GM04504 (cell line): ENCODE measurements at places on chromosomes 12 and 14.

GRCh38 chr14:104871656-104872468, 6.8 kb downstream of the CEP170B start:
- no peak for DNase-seq

DNA sequence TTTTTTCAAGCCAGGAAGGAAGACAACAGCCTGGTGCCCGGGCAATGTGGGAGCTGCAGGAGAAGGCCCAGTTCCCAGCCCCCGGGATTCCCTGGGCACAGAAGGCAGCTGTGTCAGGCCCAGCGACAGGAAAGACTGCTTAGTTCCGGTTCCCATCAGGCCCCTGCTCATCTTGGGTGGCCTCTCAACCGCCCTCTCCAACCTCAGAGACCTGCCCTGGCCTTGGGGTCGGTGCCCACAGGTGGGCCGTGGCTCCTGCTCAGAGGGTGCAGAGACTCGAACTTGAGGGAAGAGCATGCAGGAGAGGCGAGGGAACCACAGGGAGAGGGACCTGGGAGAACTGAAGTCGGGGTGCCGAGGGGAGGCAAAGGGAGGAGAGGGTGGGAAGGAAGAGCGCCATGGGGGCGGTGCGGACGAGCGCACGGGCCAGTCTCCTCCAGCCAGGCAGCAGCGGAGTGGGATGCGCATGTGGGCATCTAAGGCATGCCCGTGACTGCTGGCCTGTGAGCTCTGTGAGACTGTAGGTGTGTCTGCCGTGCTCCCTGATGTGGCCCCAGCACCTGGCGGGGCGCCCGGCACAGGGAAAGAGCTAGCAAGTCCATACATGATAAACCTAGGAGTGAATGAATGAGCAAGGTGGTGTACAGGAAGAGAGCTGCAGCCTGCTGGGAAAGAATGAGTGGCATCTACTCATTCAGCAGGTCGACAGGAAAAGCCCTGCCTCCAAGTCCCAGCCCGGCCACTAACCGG, 42.7 kb downstream of the SSH1 start:
- DNase-seq: no peak

- DNase-seq: no peak
Observed at GRCh38 chr14:36021591-36022320, 154.8 kb downstream of the PTCSC3 start.

DNA sequence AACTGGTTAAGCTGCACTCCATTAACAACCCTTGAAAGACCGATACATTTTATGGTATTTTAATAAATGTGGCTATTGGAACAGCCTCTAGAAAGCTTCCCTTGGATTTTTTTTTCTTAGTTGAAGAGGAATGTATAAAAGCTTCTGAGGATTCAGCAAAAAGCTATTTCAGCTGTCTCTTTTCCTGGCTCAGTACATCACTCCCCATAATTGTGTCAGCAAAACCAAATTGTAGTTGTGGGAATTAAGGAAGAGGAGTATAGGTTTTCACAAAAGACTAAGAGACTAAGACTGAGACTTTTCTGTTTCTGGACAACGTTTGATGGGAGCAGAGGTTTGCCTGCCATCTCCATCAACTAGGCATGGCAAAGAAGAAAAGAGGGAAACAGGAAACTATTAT, 106.5 kb downstream of the C12orf50 start:
- DNase-seq: no peak

GRCh38 chr14:101781240-101782061, 19.9 kb downstream of the PPP2R5C start:
- no peak for DNase-seq

- DNase-seq: peak; percentile 52
Observed at GRCh38 chr12:104456950-104457745, 400 bp downstream of the CHST11 start.

DNA sequence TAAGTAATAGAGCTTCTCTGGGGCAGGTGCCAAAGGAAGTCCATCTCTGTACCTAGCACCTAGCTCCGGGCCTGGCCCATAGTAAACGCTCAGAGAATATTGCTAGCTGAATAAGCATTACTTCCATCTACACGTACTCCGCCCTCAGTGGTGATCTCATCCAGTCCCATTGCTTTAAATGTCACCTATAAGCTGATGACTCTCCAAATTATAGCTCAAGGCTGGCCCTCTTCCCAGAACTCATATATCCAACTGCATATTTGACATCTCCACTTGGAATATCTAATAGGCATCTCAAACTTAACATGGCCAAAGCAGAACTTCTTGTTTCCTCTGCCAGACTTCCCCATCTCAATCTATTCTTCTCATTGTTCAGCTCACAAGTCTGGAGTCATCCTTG, 6.9 kb upstream of the DYNLL1 start:
- DNase-seq: no peak

- no peak for DNase-seq
Observed at GRCh38 chr12:98211909-98212695, 303.3 kb upstream of the TMPO start.

DNA sequence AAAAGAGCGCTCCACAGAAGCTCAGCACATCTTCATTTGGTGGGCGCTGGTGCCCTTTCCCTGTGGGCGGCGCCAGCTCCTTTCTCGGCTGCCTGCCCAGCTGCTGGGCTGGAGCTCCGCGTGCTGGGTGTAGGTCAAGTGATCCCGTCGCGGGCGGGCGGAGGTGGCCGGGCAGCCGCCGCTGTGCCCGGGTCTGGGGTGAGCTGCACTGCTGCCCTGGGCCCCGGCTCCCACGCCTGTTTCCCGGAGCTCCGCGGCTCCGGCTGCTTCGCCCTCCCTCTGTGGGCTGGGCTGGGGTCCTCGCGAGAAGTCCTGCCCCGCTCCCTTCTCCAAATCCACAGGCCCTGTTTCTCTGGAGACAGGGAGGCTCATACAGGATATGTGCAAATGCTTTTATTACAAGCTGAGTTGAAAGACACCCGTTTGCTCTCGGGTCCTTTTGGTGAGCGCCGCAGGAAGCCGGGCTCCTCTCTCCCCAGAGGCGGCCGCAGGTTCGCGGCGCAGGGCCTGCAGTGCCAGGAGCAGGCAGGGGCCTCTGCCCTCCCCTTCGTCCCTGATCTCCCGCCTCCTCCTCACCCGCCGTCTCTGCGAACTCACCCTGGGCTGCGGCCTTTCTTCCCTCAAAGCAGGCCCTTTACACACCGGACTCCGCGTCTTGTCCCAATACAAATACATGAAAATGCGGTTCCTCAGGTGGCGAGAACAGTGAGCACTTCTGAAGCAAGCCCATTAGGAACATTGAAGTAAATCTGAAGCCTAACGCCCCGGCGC, 67.8 kb upstream of the CAPRIN2 start:
- peak; percentile 3 for DNase-seq

DNA sequence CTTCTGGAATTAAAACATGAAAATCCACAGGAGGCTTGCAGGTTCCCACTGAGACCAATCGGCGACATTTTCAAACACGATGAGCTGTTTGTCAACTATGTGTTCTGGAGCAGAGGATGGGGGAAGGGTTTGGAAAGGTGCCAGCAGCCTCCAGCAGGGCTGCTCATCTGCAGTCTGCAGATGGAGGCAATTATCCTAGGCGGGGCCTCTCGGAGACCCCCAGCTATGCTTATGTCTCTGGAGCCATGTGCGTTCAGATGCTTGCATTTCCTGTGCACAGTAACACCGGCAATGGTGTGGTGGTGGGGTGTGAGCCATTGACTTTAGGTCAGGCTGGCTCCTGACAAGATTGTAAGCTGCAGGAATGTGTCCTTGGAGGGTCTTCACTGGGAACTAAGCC, 51.7 kb downstream of the RPH3A start:
- no peak for DNase-seq

DNA sequence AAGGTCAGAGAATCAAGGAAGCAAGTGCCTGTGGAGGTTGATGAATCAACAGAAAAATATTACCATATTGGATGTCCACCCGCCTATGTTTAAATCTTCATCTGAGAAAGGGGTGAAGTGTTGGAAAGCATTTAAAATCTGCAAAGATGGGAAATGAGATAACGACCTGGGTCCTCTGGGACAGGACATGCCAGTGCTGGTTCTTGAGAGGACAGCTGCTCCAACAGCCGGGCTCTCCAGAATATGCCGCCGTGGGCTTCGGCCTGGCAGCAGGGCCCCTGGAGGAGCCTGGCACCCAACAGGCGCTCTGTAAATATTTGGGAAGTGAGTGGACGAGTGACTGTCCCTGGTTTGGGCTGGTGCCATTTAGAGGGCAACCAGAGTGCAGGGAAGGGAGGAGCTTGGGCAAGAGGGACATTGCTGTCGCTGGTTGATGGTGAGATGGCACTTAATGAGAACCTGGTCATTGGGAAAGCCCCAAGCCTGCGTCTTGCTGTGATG, 129.9 kb downstream of the KCNA5 start:
- no peak for DNase-seq

DNA sequence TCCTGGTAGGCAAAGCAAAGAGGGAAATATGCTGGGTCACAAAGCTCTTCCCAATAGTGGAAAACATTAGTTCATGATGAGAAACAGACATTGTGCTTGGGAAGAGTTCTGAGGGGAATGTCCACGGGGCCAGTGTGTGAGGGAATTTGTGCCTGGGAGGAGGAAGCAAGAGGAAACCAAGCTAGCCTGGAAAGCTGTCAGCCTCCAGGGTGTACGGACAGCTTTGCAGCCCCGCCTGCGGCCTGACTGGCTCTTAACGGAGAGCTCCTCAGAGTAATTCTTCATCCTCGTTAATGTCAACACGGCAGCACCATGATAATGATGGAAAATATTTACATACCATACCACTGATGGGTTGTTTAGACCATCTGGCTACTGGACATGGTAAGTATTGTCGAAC, 32.4 kb downstream of the PITPNM2 start:
- no peak for DNase-seq

GRCh38 chr12:3761116-3761735, 8.3 kb upstream of the CRACR2A start:
- DNase-seq: no peak

- no peak for DNase-seq
Observed at GRCh38 chr12:123891011-123891410, 81.6 kb downstream of the CCDC92 start.

- peak; percentile 64 for DNase-seq
Observed at GRCh38 chr14:67413806-67414769, 2.1 kb upstream of the PLEK2 start.

DNA sequence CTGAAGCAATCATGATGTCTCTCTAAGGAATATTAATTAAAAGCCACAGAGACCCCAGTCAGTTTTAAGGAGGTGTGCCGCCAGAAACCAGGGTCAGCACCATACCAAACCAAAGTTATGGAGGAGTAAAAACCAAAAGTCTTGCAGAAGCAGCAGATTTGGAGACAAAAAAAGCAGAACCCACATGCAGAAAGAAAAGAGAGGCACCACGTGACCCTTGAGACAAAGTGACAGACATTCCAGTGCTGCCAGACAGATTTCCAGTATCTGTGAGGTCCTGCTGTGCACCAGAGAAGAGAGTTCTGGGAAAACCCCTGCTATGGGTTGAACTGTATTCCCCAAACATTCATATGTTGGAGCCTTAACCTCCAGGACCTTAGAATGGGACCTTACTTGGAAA, 59.7 kb downstream of the CAPZA3 start:
- no peak for DNase-seq

GRCh38 chr14:33323979-33324378, 385.3 kb downstream of the NPAS3 start:
- DNase-seq: no peak

DNA sequence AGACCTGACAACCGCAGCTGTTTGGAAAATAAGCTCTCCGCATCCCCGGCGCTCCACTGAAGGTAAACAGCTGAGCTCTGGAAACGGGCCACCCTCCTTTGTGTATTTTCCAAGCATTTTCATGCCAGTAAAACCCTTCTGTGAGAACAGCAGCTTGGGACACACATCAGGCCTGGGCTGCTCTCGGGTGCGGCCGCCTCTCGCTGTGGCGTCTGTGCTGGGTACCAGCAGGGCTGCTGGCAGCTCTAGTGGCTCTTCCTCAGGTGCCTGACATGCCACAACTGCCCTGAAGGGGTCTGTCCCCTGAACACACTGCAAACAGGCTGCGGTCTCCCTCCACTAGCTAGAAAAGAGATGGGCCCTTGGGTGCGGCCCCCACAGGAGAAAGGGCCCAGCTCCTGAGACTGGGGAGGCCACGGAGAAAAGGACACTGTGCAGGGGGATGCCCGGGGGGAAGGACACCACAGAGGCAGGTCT, 96.3 kb downstream of the ITPK1 start:
- DNase-seq: no peak

- DNase-seq: no peak
Observed at GRCh38 chr12:95544756-95545155, 6.5 kb downstream of the USP44 start.

GRCh38 chr12:116654226-116654743, 83.6 kb downstream of the SPRING1 start:
- no peak for DNase-seq

DNA sequence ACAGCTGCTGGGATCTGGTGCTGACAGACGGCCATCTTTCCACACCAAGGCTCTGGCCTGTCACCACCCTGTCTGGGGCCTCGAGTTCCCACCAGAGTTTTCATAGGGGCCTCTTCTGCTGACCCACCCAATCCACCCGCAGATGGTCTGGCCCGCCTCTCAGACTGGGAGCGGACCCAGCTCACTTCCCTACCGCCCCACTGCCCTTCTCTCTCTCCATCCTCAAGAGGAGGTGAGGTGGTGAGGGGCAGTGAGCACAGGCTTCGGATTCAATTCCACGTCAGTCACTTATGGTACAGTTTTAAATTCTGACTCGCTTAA, 12.3 kb upstream of the RPS6KL1 start:
- no peak for DNase-seq

- no peak for DNase-seq
Observed at GRCh38 chr12:47192051-47192450, 112.3 kb upstream of the AMIGO2 start.

DNA sequence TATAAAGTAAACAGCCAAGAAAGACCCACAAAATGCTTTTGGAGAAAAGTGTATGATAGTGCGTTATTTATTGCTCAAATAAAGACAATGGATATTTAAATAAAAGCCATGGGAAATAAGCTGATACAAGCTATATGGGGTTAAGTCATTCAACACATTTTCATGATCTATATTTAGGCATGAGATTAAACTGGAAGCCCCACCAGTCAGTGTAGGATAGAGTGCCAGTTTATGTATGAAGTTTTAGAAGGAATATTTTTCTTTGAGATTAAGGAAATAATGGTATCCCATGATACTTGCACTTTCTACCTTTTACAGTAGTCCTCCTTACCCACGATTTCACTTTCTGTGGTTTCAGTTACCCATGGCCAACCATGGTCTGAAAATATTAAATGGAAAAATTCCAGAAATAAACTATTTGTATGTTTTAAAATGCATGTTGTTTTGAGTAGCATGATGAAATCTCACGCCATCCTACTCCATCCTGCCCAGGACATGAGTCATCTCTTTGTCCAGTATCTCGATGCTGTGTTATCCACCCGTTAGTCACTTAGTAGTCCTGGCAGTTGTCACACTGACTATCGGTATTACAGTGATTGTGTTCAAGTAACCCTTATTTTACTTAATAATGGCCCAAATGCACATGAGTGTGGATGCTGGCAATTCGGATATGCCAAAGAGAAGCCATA, 22.3 kb downstream of the SYT1 start:
- peak; percentile 11 for DNase-seq
